ENCODE measurements at places on chromosomes 2 and 18.

DNA sequence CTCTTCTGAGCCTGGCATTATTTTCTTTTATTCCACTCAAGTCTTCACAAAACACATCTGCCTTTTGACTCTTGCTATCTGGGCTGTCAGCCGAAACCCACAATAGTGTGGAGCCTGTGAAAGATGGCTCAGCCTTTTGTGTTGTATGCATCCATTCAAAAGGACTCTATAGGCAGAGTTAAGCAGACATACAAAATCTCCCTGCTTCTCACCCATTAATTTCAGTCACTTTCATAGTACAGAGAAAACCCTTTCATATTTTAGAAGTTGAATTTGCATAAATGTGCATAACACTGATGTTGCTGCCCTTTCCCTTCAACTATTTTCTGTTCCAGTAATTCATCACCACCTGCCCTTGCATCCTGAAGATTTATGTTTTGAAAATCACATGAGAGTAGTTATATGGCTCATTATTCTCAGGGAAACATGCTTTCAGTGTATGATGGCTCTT, 154.6 kb downstream of the EVA1A start:
- DNase-seq, result no peak

- no peak for DNase-seq
These were observed 1090.2 kb downstream of the SUCLG1 start for GRCh38 chr2:83368916-83369315.

DNA sequence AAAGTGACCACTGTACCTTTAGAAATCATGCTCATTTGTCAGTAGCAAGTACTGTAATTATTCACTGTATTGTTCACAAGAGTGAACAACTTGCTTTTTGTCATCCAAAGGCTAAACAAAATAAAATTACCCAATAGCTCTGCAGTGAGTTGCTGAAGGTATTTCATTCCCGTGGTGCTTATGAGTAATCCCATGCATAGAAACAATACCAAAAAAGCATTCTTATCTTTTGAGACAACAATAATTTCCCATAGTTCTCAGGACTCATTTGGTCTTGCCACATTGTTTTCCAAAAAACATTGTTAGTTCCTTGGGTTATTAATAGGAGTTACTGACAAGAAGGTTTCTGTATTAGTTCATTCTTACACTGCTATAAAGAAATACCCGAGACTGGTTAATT, 503.2 kb upstream of the FAM98A start:
- no peak for DNase-seq

GRCh38 chr18:75456199-75456631, 28.7 kb upstream of the SMIM21 start:
- peak; percentile 5 for DNase-seq

- no peak for DNase-seq
These were observed 382.9 kb downstream of the DSEL start for GRCh38 chr18:67133669-67134068.

DNA sequence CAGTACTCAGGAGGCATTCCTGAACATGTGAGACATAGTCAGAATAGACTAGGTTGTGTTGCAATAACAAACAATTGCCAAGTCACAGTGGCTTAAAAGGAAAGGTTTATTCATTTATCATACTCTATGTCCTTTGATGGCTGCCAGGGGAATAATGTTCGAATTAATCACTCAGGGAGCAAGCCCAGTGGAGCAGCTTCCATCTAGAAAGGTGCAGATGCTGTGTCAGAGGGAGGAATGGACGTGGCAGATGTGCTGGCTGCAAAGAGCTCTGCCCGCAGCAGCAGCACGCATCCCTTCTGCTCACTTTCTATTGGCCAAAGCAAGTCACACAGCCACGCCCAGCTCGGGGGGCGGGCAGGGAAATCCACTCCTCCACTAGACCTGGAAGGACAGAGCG, 105.9 kb upstream of the AQP4 start:
- DNase-seq, result no peak

DNA sequence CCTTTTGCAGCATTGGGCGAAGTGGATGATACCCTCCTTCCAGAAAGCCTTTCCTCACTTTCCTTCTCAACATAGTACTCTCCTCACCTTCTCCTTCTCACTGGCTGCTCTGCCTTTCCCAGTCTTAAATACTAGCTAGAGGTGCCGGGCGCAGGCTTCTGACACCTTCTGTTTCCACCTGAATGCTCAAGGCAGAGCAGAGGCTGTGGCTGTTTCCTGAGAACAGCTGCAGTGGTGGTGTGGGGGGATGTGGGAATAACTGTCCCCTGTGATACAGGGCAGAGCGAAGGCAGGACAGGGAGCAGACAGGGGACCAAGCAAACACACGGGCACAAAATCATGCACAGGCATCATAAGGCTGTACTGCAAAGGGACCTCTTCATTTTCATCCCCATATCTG, 303.1 kb downstream of the SS18 start:
- DNase-seq, result no peak

DNA sequence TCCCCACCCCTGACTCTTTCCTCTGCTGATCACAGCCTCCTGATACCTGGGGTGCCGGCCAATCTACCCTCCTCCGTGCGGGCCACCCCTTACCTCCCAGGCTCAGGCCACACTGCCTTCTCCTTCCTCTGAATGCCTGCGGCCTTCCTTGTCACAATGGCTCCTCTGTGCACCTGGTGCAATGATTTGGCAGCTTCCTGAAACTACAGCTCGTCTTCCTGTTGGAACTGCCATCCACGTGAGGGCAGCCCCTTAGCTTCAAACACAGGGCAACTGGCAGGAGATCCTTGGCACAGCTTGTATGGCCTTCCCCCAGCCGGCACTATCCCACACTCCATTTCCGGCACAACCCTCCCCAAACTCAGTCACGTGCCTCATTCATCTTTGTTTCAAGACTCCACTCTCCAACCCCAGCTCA, 69.0 kb downstream of the STPG4 start:
- DNase-seq, result no peak

DNA sequence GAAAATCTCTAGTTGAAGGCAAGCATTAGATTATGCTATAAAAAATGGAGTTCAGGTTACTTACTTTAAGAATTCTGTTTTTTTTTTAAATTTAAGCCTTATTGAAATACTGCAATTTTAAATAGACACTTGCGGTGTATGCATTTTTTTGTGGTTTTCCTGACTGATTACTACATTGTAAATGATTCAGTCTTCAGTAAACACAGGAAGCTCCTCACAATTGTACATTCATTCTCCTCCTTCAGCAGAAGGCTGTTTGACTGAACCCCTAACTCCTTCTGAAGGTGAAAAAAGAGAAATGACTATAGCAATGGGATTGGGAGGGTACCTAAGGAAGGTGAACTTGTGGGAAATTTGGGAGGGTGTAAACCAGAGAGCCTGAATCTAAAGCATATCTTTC, 136.1 kb downstream of the GCA start:
- DNase-seq, result no peak

DNA sequence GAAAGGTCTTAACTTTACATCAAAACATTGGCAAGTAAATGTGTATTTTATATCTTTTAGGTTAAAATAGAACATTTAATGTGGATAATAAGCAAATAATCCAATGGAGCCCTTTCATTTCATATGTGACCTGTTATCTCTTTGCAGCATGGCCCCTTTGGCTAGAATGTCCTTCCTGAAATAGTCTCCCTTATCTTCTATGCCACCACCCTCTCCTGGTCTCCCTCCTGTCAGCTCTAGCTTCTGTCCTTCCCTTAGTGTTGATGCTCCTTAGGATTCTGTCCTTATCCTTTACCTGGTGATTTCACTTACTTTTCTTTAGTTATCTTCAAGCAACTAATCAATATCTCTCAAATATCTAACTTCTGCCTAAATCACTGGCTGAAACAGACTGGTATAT, 87.1 kb upstream of the TFCP2L1 start:
- DNase-seq, result no peak

DNA sequence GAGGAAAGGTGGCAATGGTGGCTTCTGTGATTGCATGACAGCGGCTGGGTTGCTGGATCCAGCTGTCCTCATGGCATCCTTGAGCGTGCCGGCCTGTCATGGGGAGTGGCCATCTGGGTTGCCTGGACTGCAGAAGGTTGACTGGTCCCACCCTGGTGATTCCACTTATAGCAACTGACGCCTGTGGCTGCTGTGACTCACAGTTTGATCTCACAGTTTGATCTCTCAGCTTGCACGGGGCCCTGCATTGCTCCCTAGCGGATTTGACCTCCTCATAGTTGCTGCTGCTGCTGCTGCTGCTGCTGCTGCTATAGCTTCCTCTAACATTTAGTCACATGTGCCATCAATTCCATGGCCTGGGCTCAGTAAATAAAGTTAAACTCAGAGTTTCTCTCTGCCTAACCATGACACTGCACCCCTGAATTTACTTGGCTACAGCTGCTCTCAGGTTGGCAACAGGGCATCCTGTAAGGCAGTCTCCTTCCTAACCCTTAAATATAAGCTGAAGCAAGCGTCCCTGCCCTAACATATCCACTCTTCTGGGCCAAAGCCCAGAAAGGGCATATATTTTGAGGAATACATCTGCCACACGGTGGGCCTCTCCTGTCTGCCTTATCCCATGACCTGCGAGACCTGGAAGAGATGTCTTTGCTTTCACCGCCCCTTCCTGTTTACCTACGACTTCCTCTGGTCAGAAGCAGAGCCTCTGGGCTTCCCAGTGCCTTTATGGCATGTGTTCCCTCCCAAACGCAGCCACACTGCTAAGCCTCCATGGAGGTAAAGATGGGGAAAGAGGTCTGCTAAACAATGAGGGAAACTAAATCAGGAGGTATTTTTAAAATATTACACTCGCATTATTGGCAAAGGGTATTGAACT, 37.8 kb upstream of the CCDC150 start:
- DNase-seq, result no peak

- no peak for DNase-seq
These were observed 37.6 kb downstream of the CTIF start for GRCh38 chr18:48576457-48576771.

GRCh38 chr18:38545071-38545470, 979.5 kb upstream of the CELF4 start:
- DNase-seq, result no peak

- peak; percentile 73 for DNase-seq
These were observed at the start of gene BARD1 for GRCh38 chr2:214808981-214809750. TSS of gene BARD1 (minus strand) at chr2:214809683. CDS start at chr2:214809569, 114 bp downstream.

GRCh38 chr2:128187032-128187654, 96.1 kb downstream of the UGGT1 start:
- DNase-seq, result no peak

DNA sequence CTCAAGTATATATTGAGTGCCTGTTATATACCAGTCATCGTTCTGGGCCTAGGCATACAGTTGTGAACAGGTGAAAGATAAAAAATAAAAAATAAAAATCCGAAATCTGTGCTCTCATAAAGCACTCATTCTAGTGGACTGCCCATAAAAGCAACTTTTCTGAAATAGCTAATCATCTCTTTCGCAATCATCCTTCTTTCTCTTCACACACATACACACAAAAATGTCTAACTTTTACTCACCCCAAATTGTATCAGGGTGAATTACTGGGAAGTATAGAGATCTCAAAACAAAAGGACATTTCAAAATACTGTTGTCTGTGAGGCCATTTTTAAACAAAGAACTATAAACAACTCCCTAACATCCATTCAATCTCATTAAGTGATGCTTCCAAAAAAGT, 29.6 kb upstream of the ORC2 start:
- no peak for DNase-seq

GRCh38 chr18:13186687-13187086, 31.9 kb upstream of the LDLRAD4 start:
- DNase-seq, result no peak

GRCh38 chr2:4684921-4685320, 981.5 kb downstream of the DCDC2C start:
- DNase-seq, result no peak

DNA sequence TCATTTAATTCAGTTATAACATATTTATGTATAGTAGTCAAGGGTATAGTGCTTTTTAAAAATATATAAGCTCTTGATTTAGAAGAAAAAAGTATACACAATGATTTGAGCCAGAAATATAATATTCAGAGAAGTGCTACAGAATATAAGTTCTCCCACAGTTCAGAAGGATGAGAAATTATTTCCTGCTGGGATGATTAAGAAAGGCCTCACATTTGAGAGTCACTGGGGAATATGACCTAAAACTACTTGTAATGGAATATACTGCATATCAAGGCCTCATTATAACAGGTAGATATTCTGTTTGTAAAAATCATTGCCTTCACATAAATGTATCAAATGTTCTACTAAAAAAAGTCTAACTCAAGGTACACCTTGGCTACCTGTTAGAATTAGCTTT, 203.5 kb downstream of the MBD2 start:
- no peak for DNase-seq

GRCh38 chr2:70247364-70248180, 856 bp downstream of the TIA1 start:
- peak; percentile 7 for DNase-seq

GRCh38 chr2:102021779-102022178, 30.0 kb downstream of the IL1R2 start:
- DNase-seq, result no peak

DNA sequence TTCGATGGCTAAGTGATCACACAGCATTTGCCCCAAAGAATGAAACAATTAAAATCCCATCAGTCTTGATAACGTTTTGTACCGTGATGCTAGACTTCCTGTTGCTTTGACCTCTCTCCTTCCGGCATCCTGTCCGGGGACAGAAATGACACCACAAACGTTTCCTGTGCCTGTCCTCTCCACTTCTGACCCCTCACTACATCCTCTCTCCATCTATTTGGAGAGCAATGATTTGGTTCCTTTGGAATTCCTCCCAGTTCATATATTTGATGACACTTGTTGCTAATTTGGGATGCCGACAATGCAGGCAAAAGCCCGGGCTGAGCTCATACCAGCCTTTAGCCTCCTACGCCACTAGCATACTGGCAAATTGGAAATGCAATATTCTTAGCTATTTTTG, 151.2 kb upstream of the CCDC68 start:
- DNase-seq, result no peak

- no peak for DNase-seq
These were observed 4.1 kb downstream of the FEV start for GRCh38 chr2:218980735-218981389.

DNA sequence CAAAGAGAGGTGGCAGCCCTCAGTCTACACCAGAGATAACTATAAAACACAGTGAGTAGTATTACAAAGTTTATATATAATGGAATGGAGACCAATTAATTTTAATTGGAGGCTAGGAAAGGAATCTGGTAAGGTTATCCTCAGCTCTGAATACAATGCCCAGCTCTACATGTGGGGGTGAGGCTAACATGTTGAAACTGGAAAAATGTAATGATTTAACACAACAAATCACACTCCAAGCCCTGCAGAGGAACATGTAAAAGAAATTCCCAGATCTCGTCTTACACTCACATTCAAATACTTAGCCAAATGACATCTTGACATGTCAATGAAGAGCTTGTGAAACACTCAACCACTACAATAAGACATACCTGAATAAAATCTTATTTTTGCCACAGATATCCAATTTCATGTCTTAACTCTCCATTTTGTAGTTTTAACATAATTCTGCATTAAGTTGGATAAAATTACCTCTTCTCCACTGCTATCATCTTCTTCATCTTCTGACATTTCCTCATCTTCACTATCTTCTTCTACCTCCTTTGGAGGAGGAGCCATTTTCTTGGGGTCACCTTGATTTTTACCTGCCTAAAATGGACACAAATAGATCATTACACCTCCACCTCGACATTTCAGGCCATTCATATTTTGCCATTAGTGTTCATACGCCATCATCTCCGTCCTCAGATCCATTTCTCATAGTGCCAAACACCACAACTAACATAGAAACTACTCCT, 1.4 kb downstream of the NCL start:
- no peak for DNase-seq

- DNase-seq, result no peak
These were observed 9.0 kb upstream of the TMEM214 start for GRCh38 chr2:27023740-27024139.
